ENCODE measurements at places on chromosomes 16 and 17. TPM values are rescaled to one million over a fixed set of nuclear protein-coding genes. Genes with fewer than 3 reads are reported as not detected.

The SNX20 gene
- total RNA-seq: 35.2 TPM

The ZPBP2 gene
- total RNA-seq: not detected

- DNase-seq: no peak
Observed at GRCh38 chr17:52024300-52024870, 134.1 kb downstream of the CA10 start.

- DNase-seq: no peak
Observed at GRCh38 chr16:85573696-85574641, 39.2 kb upstream of the GSE1 start.

DNA sequence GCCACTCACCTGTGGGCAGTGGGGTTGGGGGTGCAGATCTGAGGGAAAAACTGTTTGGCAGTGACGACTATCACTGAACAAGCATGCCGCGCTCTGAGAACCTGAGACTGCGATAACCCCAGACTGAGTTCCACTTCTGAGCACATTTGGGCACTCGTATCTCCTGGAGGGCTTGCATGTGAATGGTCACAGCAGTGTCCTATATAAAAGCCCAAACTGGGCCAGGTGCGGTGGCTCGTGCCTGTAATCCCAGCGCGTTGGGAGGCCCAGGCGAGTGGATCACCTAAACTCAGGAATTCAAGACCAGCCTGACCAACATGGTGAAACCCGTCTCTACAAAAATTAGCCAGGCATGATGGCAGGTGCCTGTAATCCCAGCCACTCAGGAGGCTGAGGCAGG is 18.7 kb downstream of the ATP2C2 start:
- DNase-seq: no peak

All from activated T-helper 2 cell treated with anti-CD3 and anti-CD28 coated beads, Interferon-gamma antibody, Interleukin-2, Interleukin-4, amounts not matched to agents 10 μg/mL and 5 μg/mL and 100 μg/mL, durations not matched to agents 14 hours and 24 hours and 36 hours (primary cell).